HepG2 (cell line): ENCODE measurements at places on chromosomes 2 and 18. TPM values are rescaled to one million over a fixed set of nuclear protein-coding genes. Genes with fewer than 3 reads are reported as not detected.

Gene FAM124B
- polyA plus RNA-seq = not detected in 2 replicates

DNA sequence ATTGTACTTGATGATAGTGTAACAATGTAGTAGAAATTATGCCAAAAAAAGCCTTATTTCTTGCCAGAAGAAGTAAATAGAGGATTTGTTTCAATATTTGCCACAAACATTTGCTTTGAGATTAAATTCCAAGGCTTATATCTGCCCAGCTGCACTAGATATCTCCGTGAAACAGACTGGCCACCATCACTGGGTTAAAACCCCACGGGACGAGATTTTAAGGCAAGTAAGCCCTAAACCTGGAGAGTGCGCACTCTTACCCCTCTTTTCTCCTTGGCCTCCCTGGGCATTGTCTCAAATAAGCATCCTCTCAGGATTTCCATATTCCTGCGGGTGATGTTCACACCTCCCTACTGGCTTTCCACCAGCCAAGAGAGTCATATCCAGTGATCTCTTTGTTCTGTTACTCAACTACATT is 334.4 kb downstream of the AGPS start:
- no peak overlapping the region for H3K27ac ChIP-seq
- no peak for DNase-seq
- H3K36me3 ChIP-seq = no peaks in the 10 kb centered on the region
- no peak overlapping the region for H3K4me3 ChIP-seq
- no peaks in the 10 kb centered on the region for H3K27me3 ChIP-seq
- H3K4me1 ChIP-seq = peaks cover 7% of the 10 kb centered on the region

DNA sequence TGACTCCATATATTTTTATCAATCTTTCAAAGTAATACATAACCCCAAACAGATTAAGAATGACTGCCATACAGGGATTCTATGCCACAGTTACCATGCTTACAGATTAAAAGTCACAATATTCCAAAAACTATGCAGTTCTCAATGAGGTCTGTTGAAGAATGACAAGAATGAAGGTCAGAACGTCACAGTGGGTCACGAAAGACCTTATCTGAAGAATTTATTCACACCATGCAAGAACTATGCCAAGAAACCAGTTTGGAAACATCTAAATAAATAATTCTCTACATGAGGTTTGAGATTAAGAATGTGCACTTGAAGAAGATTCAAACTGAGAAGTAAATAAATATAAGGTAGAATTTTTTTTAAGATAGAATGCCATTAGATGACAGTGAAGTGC is 253.3 kb downstream of the EXOC6B start:
- no peak overlapping the region for H3K4me3 ChIP-seq
- H3K27ac ChIP-seq = no peak overlapping the region
- peaks cover 9% of the 10 kb centered on the region for H3K4me1 ChIP-seq
- H3K27me3 ChIP-seq = no peaks in the 10 kb centered on the region

GRCh38 chr2:152335016-152335725 is at the start of gene FMNL2:
Gene FMNL2, plus strand, starts transcription at chr2:152335174.
- peaks cover 41% of the 10 kb centered on the region for H3K4me1 ChIP-seq
- H3K36me3 ChIP-seq = no peaks in the 10 kb centered on the region
- peak within 1 kb of the TSS; percentile 98 for H3K4me3 ChIP-seq
- no peaks in the 10 kb centered on the region; the same call in 1 of the 2 replicates for H3K27me3 ChIP-seq
- H3K27ac ChIP-seq = peak within 1 kb of the TSS; percentile 69

DNA sequence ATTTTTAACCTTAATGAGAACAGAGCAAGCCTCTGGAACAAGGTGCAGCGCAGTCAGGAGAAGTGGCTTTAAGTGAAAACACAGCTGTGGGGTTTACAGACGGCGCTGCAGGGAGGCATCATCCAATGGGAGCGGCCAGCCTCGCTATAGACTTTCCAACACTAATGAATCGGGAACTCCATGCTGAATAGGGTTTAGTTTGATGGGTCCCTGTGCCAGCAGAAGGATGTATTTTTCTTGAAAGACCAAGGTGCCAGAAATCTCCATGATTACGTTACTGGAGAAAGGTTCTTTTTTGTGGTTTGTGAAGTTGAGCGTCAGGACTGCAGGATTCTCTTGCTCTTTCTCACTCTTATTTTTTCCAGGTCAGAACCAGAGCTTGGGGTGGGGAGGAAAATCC is 87.9 kb upstream of the ALPP start:
- H3K4me3 ChIP-seq = no peak overlapping the region
- H3K4me1 ChIP-seq = peaks cover 4% of the 10 kb centered on the region; the same call in 1 of the 2 replicates
- DNase-seq = no peak
- H3K27me3 ChIP-seq = no peaks in the 10 kb centered on the region

- H3K4me3 ChIP-seq = no peak overlapping the region
- H3K36me3 ChIP-seq = no peaks in the 10 kb centered on the region
- no peak overlapping the region for H3K27ac ChIP-seq
- no peak for DNase-seq
- H3K27me3 ChIP-seq = peaks cover 35% of the 10 kb centered on the region
These were observed 1.5 kb downstream of the MFSD6 start for GRCh38 chr2:190409616-190410015.

DNA sequence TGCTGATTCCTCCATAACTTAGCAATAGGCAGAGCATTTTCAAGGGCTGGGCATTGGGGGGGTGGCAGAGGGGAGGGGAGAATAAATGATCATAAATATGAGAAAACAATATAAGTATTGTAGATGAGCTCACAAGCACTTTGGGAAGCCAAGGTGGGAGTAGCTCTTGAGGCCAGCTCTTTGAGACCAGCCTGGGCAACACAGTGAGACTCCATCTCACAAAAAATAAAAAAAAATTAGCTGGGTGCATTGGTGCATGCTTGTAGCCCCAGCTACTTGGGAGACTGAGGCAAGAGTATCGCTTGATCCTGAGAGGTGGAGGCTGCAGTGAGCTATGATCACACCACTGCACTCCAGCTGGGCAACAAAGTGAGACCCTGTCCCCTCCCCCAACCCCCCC is 75.9 kb downstream of the MYCN start:
- no peaks in the 10 kb centered on the region for H3K4me1 ChIP-seq
- DNase-seq = no peak
- no peak overlapping the region for H3K27ac ChIP-seq
- no peak overlapping the region for H3K4me3 ChIP-seq
- H3K27me3 ChIP-seq = peaks cover 12% of the 10 kb centered on the region; the same call in 2 of the 3 replicates
